CD14-positive monocyte (primary cell): ENCODE measurements at places on chromosomes 4 and X.

DNA sequence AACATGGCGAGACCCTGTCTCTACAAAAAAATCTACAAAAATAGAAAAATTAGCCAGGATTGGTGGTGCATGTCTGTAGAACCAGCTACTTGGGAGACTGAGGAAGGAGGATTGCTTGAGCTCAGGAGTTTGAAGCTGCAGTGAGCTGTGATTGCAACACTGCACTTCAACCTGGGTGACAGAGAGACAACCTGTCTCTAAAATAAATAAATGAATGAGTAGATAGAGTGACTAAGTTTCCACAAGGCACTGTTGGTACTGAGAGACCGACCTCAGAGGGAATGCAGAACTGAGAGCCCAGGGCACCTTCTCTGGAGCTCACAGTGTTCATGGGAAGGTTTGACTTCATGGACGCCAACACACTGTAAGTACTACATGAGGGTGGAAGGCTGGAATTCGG lies 26.7 kb upstream of the ARSD start:
- no peak for DNase-seq

DNA sequence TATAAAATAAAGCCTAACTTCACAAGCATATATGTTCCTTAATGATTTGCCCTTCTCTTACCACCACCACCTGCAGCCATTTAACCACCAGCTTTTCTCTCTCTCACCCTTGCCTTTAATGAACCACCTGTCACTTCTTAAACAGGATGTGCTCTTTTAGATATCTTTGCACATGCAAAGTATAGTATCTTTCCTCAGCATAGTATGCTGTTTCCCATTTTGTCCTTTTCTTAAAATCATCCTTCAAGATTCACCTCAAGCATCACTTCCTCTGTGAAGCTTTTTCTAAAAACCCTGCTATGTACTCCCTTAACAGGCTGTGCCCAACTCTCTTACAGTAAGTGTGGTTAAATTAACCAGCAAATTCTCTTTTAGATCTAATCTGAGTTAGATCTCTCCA lies 8.2 kb upstream of the CNOT6L start:
- no peak for DNase-seq

DNA sequence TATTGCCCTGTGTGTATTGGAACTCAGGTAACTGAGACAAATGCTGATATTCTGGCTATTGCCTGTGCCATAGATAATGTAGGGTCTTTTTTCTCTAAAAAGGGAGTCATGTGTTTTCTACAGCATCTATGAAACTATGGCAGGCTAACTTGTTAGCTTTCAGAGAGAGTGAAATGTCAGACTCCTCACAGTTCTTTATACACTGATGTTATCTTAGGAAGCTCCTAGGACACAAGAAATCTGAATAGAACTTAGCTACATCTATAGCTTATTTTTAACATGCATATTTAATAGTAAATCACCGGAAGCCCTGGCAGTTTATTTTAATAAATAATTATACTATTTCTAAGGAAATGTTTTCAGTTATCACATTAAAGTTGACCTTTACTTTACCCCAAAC lies 369.6 kb downstream of the NAF1 start:
- DNase-seq, result no peak

DNA sequence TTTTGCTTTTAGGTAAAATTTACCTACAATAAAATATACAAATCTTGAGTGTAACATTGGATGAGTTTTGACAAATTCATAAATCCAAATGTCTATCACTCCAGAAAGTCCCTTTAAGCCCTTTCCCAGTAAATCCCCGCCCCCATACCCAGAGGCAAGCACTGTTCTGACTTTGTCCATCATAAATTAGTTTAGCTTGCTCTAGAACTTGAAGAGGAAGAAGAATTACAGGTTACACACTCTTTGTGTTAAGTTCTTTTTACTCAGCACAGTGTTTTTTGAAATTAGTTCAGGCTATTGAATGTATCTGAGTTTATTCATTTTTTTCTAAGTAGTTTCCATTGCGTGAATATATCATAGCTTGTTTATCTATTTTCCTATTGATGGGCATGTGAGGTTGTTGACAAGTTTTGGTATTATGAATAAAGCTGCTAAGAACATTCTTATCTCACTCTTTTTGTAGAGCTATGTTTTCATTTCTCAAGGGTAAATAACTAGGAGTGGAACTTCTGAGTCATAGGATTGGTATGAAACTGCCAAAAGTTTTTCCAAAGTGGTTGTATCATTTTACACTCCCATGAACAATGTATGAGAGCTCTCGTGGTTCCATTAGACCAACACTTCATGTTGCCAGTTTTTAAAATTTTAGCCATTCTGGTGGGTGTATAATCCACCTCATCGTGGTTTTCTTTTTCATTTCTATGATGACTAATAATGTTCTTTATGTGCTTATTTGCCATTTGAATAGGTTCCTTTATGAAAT lies 22.4 kb upstream of the HPSE start:
- no peak for DNase-seq

DNA sequence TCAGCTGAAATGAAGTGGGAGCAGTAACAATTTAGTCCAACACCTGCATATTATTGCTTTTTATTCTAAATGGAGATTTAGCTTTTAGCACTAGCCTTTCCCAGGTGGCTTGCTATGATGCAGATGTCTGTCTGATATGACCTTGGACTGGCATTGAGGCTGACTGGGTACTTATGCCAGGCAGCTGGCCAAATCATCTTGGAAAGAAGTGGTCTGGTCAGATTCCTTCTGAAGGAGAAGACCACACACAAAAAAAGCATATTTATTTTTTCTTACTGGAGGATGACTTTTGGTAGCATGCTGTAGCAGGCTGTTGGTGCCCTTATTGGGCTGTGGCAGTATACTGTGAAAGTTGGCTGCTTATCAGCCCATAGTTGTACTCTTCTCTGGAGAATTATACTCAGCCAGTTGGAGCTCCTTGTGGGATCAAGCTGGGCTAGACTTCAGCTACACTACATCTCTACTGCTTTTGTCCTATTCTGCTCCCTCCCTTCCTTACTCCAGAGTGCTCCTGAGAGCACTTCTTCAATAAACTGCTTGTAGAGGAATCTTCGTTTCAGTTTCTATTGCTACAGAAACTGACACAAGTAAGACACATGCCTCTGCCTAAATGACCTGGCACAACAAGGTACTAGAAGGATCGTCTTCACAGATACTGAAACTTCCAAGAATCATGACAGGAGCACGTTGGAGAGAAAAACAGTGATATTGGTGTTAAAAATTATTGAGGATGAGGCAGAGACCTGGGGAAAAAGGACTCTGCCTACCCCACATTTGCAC lies 196.8 kb upstream of the RPS6KA3 start:
- no peak for DNase-seq

DNA sequence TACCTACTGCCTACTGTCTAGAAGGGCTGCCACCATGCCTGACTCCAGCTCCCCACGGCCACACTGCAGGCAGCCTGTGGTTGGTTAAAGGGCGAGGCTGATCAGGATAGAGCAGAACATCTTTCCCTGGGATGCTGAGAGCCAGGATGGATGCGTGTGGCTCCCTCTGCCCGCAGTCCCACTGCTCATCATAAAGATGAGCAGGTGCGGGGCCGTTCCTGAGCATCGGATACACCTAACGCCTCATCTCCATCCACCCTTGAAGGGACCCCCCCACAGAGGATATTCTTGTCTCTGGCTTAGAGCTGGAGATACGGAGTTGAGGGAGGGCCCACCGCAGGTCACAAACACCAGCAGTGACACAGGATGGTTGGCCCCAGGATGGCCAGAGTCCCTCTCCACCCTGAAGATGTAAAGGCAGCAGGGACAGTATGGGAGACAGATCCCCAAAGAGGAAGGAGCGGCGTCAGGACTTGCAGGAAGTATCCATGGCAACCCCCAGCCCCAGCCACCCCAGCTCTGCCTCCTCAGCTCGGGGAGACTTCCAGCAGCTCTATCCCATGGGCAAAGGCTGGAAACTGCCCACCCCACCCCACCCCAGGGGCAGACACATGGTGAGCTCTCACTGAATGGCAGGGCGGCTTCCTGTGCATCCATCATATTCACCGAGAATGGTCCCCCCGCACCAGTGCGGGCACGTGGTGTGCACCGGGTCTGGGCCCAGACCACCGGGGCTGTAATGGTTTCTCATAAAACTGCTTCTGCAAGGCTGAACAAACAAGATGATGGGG lies 19.3 kb downstream of the PPP2R2C start:
- no peak for DNase-seq

DNA sequence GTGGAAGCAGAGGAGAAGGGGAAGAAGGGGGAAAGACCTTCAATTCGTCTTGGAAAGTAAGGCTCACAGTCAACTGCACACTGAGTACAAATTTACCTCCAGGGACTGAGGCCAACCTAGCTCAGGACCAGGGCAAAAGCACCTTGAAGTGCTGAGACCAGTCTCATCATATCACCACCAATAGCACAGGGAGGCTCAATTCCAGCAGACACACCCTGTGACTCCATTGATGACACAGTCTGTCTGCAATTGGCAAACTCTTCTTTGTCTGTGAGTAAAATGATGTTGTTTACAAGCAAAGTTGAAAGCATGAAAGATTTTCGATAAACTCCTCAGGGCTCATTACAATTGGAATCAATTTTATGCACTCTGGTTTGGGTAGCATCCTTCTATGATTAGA lies 32.3 kb downstream of the TRIML1 start:
- no peak for DNase-seq

GRCh38 chr4:113823291-113823659 lies 61.7 kb upstream of the CAMK2D start:
- peak; percentile 82 for DNase-seq
